ENCODE measurements at places on chromosomes 3 and 15. TPM values are rescaled to one million over a fixed set of nuclear protein-coding genes. Genes with fewer than 3 reads are reported as not detected.

DNA sequence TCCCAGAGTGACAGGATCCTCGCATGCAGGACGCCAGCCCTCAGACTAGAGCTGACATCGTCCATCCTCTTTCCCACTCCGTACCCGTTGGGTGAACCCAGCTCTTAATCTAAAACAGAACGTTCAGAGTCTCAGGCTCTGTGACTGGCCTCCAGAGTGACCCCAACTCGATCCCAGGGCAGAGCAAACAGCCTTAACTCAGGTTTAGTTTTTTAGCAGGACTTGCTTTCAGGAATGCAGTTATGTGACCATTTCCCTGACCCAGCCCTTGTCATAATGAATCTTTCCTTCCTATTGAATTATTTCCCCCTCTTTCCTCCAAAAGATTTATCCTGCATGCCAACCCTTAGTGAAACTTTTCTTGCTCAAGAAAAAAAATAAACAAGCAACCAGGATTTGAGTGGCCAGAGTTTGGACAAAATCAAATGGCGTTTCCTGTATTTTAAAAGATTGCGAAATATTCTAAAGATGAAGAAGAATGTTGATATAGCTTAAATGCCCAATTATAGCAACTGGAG, 47.8 kb upstream of the RARB start:
- no peak for DNase-seq
- H3K4me1 ChIP-seq = no peaks in the 10 kb centered on the region
- H3K4me3 ChIP-seq = no peak overlapping the region
- no peak overlapping the region for H3K27ac ChIP-seq

DNA sequence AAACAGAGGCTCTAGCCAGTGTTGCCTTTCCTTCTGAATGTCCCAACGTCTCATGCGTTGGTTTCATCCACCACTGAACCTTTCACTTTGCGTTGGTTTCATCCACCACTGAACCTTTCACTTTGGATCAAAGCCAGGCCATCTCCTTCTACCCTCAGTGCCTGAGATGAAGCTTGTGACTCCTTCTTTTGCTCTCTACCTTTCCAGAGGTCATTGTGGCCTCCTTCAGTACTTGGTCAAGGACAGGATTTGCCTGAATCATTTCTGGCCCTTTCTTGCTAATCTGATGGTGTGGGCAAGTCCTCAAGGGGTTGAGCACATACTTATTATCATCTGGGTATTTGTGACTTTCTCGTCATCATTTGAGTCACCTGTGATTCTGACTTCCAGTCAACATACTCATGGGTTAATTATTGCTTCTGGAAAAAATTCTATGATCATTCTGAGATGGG, 50.0 kb downstream of the SELENOT start:
- no peaks in the 10 kb centered on the region for H3K36me3 ChIP-seq
- H3K27ac ChIP-seq = no peak overlapping the region
- no peak for DNase-seq
- H3K4me1 ChIP-seq = no peaks in the 10 kb centered on the region

- peaks cover 8% of the 10 kb centered on the region for H3K4me1 ChIP-seq
- H3K27ac ChIP-seq = no peak overlapping the region
- no peaks in the 10 kb centered on the region for H3K27me3 ChIP-seq
- H3K4me3 ChIP-seq = no peak overlapping the region
Observed at GRCh38 chr3:144687862-144688261, 716.2 kb downstream of the DIPK2A start.

DNA sequence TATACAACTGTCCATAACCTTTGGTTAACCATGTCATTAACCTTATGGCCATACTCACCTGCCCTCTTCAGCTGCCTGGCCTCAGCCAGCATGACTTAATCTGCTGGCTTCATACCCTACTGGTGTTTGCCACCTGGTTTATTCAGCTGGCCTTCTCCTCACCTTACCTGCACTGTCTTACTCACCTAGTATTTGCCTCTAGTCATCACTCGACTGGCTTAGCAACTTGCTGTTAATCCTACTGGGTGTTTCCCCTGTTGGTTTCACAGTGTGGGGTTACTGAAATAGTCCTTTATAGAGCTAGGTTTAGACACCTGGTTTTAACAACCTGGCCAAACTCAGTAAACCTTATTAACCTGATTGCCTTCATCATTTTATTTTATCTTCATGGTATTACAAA, 96.4 kb downstream of the IL12A start:
- no peak overlapping the region for H3K4me3 ChIP-seq
- H3K4me1 ChIP-seq = no peaks in the 10 kb centered on the region
- DNase-seq = no peak
- no peak overlapping the region for H3K27ac ChIP-seq
- no peaks in the 10 kb centered on the region for H3K36me3 ChIP-seq
- no peaks in the 10 kb centered on the region for H3K27me3 ChIP-seq

DNA sequence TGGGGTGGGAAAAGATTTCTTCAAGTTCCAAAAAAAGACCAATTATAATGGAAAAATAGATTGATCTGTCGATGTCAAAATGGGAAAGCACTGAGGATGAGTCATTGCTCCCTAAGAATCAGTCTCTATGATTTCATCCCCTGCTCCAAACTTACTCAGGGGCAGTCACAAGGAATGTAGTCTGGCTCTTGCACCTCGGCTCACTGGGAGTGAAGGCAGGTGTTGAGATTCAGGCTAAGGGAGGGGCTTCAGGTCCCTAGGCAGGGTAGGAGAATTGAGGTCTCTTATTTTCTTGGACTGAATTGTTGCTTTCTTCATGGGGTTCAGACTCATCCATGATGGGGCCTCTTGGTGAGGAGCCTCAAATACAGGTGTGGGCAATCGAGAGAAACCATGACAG, 14.2 kb downstream of the ESYT3 start:
- DNase-seq = no peak
- no peak overlapping the region for H3K27ac ChIP-seq
- no peaks in the 10 kb centered on the region for H3K36me3 ChIP-seq
- no peaks in the 10 kb centered on the region for H3K4me1 ChIP-seq
- H3K4me3 ChIP-seq = no peak overlapping the region

- H3K27me3 ChIP-seq = no peaks in the 10 kb centered on the region
- no peak for DNase-seq
- H3K4me1 ChIP-seq = no peaks in the 10 kb centered on the region
- no peak overlapping the region for H3K4me3 ChIP-seq
- H3K36me3 ChIP-seq = no peaks in the 10 kb centered on the region
- no peak overlapping the region for H3K27ac ChIP-seq
Observed at GRCh38 chr15:99507504-99508310, 58.1 kb upstream of the MEF2A start.

- H3K27me3 ChIP-seq = no peaks in the 10 kb centered on the region
- H3K4me1 ChIP-seq = no peaks in the 10 kb centered on the region
- no peak overlapping the region for H3K27ac ChIP-seq
- no peaks in the 10 kb centered on the region for H3K36me3 ChIP-seq
- H3K4me3 ChIP-seq = no peak overlapping the region
Observed at GRCh38 chr3:61438253-61439121, 122.9 kb upstream of the PTPRG start.

DNA sequence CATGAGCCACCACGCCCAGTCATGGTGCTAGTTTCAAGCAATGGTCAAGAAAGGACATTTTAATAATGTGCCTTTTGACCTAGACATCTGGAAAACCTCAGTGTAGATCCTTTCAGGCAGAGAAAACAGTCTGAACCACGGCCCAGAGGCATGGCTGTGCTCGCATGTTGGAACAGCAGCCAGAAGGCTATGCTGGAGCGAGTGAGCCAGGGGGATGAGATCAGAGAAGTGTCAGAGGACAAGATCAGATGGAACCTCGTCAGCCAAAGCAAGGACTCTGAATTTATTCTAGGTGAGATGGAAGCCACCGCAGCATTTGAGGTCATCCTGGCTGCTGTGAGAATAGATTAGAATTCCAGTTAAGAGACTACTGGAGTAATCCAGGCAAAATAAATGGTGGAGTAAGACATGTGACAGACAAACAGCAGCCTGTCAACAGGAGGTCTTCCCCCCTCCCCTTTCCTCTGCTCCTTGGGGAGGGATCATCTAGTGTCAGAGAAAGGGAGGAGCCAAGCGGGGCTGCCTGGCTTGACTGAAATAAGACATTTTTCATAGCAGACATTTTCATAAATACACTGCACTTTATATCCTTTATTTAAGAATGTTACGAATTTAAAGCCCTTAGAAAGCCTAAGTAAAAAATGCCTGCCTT, 40.4 kb upstream of the ACKR4 start:
- no peak overlapping the region for H3K4me3 ChIP-seq
- DNase-seq = peak; percentile 8
- peaks cover 8% of the 10 kb centered on the region for H3K4me1 ChIP-seq
- no peaks in the 10 kb centered on the region for H3K27me3 ChIP-seq

GRCh38 chr3:174215456-174215855, 643.7 kb upstream of the NAALADL2 start:
- H3K27ac ChIP-seq = peak overlapping the region; percentile 55
- peaks cover 2% of the 10 kb centered on the region for H3K4me1 ChIP-seq
- H3K36me3 ChIP-seq = no peaks in the 10 kb centered on the region
- DNase-seq = no peak

GRCh38 chr3:177196456-177197040, 734 bp downstream of the TBL1XR1 start:
- no peaks in the 10 kb centered on the region for H3K36me3 ChIP-seq
- DNase-seq = peak; percentile 68
- H3K4me3 ChIP-seq = peak overlapping the region; percentile 91
- no peaks in the 10 kb centered on the region for H3K27me3 ChIP-seq
- peak overlapping the region; percentile 99 for H3K27ac ChIP-seq

- H3K27ac ChIP-seq = no peak overlapping the region
- DNase-seq = no peak
- H3K4me3 ChIP-seq = no peak overlapping the region
- no peaks in the 10 kb centered on the region for H3K27me3 ChIP-seq
Observed at GRCh38 chr3:31226346-31226745, 306.4 kb upstream of the STT3B start.

DNA sequence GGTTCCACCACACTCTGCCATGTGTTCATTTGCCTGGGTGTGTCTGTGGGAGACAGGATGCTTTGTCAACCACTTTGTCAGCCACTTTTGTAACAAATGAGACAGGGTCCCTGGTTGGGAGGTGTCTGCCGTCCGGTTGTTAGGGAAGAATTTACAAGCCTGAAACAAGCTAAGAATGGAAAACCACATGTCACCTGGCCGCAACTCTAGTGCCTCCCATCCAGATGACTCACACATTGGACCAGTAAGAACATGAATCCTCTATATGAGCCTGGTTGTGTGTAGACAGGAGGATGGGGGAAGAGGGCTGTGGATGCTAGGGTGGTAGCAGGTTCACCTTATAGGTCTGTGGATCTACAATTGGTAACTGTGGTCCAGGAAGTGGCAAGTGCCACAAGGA, 335.3 kb downstream of the CLSTN2 start:
- H3K27ac ChIP-seq = no peak overlapping the region
- no peak overlapping the region for H3K4me3 ChIP-seq
- no peak for DNase-seq
- H3K27me3 ChIP-seq = no peaks in the 10 kb centered on the region
- peaks cover 5% of the 10 kb centered on the region for H3K4me1 ChIP-seq

DNA sequence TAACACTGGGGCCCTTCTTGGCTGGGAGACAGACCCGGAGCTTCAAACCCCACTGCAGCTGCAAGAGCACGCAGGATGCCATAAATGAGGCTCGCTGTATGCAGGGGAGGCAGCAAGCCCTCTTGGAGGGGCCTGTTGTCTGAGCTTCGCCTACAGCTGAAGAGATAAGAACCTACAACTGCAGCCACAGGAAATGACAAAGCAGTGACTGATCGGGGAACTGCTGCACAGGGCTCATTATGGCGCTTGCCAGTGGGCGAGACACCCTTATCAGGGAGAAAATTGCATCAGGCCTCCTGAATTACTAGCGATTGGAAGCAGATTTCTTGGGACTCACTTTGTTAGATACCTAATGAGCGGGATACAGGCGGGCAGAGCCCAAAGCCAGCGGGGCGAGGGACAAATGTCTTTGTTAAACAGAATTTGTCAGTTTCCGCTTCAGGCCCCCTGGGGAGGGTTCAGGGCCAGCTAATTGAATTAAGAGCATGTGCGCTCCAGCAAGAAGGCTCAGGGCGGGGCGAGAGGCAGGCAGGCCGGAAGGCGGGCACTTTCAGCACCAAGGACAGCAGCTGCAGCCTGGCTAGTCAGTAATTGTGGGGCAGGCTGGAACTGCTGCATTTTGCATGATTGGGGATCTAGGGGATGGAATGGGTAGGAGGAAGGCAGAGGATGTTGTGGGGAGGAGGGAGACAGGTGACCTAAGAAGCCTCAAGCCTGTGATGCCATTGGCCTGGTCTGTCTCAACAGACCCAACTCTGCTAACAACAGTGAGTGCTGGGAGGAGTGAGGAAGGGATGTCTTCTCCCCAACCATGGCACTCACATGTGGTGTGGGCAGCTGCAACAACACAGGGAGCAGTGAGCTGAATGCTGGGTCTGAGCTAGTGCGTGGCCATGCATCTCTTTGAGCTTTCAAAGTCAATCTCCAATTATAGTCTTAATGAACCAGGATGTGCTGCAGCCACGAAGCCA, 55.3 kb downstream of the CCDC33 start:
- H3K4me3 ChIP-seq = no peak overlapping the region
- peaks cover 90% of the 10 kb centered on the region for H3K27me3 ChIP-seq
- no peak overlapping the region for H3K27ac ChIP-seq
- peak; percentile 97 for DNase-seq
- peaks cover 6% of the 10 kb centered on the region for H3K4me1 ChIP-seq

DNA sequence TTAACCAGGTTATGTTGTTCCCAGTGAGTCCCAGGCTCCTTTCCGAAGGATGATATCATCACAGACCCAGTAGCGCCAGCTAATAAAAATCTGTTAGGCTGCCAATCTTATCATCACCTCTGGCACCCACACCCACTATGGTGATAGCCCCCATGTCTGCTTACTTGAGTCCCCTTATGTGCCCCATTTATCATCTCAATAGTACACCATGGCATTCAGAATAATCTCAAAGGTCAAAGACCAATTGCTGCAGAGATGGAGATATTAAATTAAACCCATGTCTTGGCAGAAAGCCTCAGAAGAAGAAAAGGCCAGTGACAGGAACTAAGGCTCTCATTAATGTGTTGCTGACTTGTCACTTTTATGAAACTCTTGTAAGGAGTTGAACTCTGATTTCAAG, 32.8 kb downstream of the CPNE4 start:
- no peaks in the 10 kb centered on the region for H3K36me3 ChIP-seq
- H3K27me3 ChIP-seq = no peaks in the 10 kb centered on the region

DNA sequence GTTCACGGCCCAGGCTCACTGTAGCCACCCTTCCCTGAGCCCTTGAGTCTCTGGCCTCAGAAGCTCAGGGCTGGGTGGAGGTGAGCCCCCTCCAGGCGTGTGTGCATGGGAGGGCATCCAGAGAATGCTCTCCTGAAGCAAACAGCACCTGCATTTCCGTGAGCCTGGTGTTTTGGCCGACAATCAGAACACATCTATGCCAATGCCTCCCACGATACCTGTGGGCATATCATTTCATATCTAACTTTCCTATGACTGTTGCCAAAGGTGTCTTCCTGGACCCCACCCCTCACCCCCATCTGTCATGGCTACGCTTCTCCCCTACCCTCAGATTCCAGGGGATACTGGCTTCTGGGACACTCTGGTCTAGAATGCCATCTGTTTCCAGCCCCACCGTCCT, 53.3 kb upstream of the RAB6B start:
- no peaks in the 10 kb centered on the region for H3K4me1 ChIP-seq
- H3K27ac ChIP-seq = no peak overlapping the region
- no peaks in the 10 kb centered on the region for H3K27me3 ChIP-seq
- H3K36me3 ChIP-seq = no peaks in the 10 kb centered on the region

CRABP1 gene
- 454 TPM for total RNA-seq

Data from neural progenitor cell (in vitro differentiated cells).